Germinal center (tissue), 1 donor: ENCODE measurements at places on chromosomes 4 and X.

GRCh38 chrX:123080065-123080464 lies 104.0 kb upstream of the GRIA3 start:
- DNase-seq = no peak

GRCh38 chr4:22941688-22942375 lies 249.1 kb downstream of the GBA3 start:
- no peak for DNase-seq

DNA sequence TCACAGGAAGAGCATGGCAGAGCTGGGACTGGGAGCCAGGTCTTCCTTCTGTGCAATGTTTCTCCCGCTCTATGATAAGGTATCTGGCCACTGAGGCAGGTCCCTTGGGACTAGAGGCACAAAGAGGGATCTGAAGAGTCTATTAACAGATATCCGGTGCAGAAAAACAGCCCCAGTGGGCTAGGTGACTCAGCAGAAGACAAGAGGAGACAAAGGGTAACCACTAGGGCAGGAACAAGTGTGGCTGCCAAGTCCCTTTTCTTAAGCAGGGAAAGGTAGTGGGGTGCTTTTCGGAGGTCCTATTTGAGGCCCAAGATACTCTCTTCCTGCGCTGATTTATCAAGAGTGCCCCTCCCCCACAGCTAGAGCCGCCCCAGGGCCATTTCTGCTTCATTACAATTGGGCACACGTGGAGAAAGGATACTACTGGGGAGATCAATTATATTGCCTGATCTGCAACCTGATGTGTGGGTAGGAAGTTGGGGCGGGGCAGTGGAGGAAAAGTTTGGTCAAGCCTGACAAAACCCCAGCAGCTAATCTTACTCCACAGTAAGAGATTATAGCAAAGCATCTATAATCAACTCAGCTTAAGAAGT lies at the start of gene DGAT2L6:
TSS of gene DGAT2L6 (plus strand) at position 546 of the 596 bp plus-strand sequence. CDS start 100 bp downstream, outside the sequence.
- DNase-seq = no peak

DNA sequence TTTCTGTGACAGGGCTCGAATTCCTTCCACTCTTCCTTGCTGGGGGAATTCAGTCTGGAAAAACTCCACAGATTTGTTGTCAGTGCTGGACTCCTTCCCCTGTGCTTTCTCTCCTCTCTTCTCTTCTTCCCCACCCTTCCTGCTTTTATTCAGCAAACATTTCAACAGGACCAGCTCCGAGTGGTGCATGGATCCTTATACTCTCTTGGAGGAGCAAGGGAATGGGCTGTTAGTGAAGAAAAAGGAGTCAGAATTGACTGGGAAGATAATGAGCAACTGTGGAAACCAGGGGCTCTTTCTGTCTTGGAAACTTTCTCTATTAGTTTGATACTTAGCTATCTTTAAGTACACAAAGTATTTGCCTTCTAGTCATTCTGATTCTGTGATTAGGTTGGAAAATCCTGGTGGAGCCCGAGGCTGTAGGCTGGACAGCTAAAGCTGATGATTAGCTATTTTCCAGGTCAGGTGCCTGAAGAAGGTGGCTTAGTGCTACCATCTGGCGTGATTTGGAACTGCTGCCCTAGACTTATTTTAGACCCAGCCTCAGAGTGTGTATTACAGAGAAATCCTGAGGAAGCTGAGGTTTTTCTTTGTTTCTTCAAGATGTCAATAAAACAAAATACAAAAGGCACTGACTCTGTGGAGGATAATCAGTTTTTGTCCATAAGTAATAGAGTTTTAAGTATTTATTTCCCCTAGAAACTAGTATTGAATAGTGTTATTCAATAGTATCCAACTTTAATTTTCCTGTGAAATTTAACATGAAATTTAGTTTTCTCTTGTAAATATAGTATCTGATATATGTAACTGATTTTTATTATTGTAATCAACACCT lies 38.4 kb downstream of the NAP1L5 start:
- peak; percentile 32 for DNase-seq

DNA sequence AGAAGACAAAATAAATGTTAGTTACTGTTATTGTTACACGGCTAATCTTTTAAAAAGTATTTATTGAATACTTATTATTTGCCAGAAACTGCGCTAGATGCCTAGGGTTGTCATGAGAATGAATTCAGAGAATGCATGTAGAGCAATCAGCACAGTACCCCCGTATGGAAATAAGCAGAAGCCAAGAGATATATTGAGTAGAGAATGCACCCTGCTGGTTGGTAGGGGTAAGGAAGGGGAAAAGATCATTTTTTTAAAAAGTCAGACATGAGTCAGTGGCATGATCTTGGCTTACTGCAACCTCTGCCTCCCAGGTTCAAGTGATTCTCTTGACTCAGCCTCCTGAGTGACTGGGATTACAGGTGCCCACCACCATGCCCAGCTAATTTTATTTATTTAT lies 13.1 kb upstream of the DRP2 start:
- peak; percentile 28 for DNase-seq
